CD4-positive, alpha-beta T cell treated with Interleukin-15 for 4 hours (primary cell): ENCODE measurements at places on chromosomes 2 and 18.

GRCh38 chr2:28717339-28717758, 34.3 kb upstream of the PPP1CB start:
- DNase-seq = peak; percentile 6

DNA sequence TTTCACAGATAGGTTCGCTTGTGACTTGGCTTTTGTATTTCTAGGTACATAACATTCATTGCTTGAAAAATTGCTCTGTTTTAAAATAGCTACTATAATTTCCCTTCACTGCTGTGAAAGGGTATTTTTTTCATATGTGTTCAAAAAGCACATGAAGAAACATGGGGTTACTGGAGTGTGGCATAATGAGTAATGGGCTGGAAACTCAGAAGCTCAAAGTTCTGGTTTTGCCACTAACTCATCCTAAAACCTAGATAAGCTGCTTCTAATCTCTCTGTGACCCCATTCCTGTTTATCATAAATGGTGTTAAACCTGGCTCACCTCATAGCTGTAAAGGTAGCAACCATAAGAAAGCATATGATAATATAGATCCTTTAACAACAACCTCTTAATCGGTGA, 319.3 kb downstream of the PTPRM start:
- no peak for DNase-seq

DNA sequence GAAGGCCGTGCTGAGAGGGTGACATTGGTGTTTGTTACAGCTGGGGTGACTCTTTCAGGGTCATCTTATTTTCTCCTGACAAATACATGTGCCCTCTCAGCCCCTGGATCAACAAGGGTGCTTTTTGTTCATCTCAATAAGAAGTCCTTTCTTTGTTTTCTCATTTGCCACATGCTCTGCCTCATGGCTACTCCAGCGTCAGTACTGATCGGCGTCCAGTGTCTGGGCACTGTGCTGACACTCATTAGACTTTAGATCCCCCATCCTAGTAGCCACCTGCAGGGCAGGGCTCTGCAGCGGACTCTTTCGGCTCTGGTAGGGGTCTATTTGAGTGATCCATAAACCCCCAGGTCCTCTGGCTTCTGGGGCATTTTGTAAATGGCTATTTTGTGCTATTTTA, 38.4 kb downstream of the NPPC start:
- DNase-seq = no peak

- DNase-seq = no peak
Measured at GRCh38 chr2:145220496-145220895, 700.6 kb upstream of the ZEB2 start.

DNA sequence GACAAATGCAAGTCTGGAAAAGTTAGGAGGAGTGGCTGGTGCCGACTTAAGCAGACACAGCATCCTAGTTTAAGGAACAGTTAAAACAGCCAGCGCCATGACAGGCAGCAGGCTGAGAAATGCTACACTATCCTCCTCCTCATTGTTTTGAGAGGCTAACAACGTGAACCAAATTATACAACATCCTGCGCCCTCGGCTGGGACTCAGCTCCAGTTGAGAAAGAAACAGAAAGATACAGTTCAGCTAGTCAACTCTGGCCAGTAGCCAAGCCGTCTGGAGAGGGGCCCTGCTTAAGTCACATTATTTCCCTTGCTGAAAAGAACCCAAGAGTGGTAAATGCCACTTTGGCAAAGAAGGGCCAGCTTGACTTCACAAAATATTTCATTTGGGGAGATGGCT, 90.2 kb downstream of the BCL11A start:
- DNase-seq = no peak

GRCh38 chr2:118791483-118791882, 56.0 kb downstream of the EN1 start:
- DNase-seq = no peak

GRCh38 chr2:236177604-236177966, 9.4 kb upstream of the GBX2 start:
- DNase-seq = no peak

DNA sequence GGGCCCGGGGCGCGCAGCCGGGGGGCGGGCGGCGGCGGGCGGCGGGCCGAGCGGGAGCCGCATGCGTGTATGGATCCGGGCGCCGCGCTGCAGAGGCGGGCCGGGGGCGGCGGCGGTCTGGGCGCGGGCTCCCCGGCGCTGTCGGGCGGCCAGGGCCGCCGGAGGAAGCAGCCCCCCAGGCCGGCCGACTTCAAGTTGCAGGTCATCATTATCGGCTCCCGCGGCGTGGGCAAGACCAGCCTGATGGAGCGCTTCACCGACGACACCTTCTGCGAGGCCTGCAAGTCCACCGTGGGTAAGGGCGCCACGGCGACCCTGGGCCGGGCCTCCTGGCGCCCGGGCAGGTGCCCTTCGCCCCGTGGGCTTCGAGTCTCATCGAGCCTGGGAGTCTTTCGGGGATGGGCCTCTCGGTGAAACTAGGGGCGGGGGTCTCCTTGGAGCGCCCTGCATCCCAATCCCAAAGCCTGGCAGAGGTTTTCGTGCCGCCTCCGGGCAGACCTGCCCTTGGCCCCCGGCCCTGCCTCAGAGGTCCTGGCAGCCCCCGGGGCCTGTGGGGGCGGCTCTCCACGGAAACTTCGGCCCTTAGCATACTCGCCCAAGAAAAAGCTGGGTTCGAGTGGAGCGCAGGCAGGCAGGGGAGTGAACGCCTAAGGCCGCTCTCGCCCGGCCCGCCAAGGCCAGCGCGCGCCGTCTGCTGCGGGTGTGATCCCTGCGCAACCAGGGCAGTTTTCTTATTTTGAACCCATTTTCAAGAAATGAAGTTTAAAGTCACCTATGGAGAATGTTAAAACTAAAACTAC, 622 bp downstream of the RAB12 start:
- DNase-seq = no peak

GRCh38 chr2:85458601-85459563, 40.4 kb downstream of the SH2D6 start:
- no peak for DNase-seq

GRCh38 chr2:189676471-189676870, 2.0 kb downstream of the ANKAR start:
- no peak for DNase-seq

GRCh38 chr2:172249986-172250385, 147.3 kb upstream of the DLX2 start:
- no peak for DNase-seq

GRCh38 chr2:161901460-161901859, 172.6 kb downstream of the DPP4 start:
- no peak for DNase-seq

GRCh38 chr2:10016001-10016801, 27.1 kb upstream of the KLF11 start:
- no peak for DNase-seq

- DNase-seq = no peak
Measured at GRCh38 chr18:43965691-43966090, 688.4 kb upstream of the SYT4 start.

DNA sequence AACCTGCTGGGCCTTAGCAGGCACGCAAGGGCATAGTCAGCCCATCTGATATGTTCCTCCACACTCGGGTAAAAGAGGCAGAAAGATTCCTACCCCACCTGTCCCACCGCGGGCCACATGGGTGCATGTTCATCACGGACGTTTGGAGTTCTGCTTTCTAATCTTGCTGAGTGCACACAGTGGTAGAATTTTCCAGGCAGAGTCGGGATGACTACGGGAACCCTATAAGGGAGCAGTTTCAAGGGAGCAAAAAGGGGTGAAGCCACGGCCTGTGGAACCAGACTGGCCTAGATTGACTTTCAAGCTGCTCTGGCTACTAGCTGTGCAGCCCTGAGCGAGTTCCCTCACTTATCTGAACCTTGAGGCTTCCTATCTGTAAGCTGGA, 36.8 kb downstream of the POU3F3 start:
- DNase-seq = no peak

GRCh38 chr2:42359965-42360483, 993 bp downstream of the COX7A2L start:
- peak; percentile 18 for DNase-seq

GRCh38 chr2:176206682-176207081, 18.2 kb downstream of the HOXD1 start:
- DNase-seq = no peak

DNA sequence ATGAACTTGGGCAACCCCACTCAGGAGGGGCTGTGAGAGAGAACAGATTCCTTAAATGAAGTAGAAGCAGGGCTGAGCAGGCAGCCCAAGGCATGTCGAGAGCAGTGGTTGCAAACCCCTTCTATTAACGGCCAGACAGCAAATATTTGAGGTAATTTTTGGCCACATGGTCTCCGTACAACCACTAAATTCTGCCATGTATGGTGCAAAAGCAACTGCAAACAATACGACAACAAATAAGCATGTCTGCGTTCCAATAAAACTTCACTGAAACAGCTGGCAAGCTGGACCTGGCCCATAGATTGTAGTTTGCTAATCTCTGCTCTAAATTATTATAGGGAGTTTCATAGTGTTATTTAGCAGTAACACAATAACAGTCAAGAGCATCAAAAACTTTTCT, 217.0 kb upstream of the ZNF521 start:
- DNase-seq = no peak

DNA sequence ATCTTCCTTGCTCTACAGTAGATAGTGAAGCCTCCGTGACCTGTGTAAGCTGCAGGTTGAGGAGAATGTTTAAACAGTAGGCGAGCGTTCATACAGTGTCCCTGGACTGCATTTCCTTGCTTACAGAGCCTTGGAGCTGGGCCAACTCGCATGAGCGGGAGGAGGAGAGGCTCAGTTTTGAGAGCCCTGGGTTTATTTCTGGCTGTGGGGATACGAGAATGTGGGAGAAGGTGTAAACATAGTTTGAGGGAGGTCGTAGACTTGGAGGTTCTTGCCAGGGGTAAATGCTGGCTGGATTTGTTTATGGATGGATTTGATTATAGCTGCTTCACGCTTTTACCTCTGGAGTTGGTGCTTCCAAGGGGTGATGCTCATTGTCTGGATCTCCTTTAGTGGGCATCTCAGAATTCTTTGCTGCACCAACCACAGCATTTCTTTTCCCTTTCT, 20.8 kb downstream of the CRIM1 start:
- no peak for DNase-seq

DNA sequence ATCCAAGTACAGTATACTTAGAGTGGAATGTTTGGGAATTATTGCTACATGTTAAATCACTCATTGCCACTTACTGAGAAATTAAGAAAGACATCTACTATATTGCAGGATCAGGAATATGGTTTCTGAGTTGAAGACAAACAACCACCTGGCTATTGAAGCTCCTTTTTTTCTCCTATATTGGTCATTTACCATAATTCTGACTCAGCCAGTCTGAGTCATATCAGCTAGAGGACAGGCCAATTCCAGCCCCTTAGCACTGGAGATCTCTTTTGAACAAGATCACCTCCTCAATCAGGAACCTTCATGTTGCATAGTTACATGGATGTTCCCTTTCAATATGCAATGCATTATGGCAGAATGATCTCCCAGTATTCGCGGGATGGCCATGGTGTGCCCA, 42.7 kb upstream of the CDH19 start:
- no peak for DNase-seq

DNA sequence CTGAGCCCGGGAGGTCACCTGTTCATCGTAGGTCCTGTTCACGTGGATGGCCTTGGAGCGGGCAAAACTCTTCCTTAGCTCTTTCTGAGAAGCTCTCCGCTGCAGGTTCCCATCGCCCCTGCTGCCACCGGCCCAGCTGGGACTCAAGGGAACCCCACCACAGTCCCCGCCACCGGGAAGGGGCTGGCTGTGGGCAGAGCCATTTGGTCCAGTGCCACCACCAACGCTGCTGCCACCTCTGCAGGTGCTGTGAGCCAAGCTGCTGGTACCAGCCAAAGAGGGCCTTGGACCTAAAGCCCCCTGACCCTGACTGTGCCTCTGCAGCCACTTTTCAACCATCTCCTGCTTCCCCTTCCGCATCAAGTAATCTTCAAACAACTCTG, 586 bp downstream of the PDE11A start:
- no peak for DNase-seq

DNA sequence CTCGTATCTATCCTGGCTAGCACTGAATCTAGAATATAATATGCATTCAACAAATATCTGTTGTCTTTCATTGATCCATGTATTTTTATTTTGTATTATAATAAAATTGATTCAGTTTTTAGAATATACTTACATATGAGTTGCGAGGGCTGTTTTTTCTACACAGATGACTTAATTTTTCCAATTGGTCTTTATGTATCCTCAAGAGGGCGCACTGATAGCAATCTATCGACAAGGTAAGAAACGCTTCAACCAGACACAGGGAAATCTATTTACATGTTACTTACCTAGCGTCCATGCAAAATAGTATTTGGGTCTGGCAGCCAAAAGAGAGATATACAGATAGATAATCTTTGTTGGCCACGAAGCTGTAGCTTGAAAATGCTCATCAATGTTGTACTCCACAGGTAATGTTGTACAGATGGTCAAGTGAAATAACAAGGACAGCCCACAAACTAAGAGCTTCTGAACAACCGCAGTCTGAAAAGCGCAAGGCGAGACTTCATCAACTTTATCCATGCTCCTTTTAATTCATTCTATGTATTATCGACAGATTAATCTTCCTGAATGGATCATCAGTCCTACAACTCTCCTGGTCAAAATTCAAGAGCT, 35.5 kb upstream of the KIDINS220 start:
- peak; percentile 16 for DNase-seq

GRCh38 chr18:8176109-8176508, 433.1 kb upstream of the RAB12 start:
- no peak for DNase-seq

- no peak for DNase-seq
Measured at GRCh38 chr18:58104096-58104495, 60.1 kb downstream of the NEDD4L start.

GRCh38 chr2:20168048-20168726, 56.7 kb downstream of the SDC1 start:
- no peak for DNase-seq

DNA sequence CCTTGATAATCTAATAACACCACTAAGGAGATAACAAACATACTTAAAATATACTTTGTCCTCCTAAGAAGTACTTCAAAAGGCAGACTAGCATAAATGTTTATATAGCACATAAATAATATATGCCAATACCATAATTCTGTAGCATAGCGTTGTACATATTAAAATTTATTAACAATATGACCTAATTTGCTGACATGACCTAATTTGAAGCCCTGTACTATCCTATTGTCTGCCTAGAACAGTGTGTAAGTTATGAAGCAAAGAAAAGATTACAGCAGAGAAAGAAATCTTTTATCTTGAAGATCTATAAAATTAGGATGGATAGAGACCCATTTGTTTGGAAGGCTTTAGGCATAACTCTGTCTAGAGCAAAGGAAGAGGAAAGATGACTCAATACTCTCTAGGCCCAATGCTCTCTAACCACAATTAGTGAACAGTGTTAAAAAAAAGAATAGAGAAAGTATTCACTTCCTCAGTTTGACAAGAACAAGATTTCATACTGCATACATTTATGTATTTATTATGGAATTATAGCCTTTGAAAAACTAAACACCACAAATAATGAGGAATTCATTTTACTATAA, 231.3 kb downstream of the ZRANB3 start:
- DNase-seq = no peak

GRCh38 chr2:100747996-100748615, 71.8 kb upstream of the NPAS2 start:
- no peak for DNase-seq

DNA sequence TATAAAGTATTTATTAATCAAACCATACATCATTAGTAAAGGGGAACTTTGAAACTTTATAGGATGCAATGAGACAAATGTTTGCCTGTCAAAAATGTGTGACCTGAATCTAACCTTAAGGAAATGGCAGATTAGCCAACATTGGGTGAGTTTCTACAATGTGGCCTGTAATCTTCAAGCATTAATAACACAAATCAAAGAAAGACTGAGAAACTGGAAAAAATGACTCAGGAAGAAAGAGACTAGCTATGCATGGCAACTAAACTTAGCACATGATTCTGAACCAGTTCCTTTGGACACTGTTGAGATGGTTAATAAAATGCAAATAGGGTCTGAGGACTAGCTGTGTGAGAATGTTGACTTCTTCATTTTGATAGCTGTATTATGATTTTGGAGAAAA, 628.6 kb upstream of the ID2 start:
- no peak for DNase-seq
